Stomach (tissue), 19 donors: ENCODE measurements at places on chromosomes 7 and 10. TPM values are rescaled to one million over a fixed set of nuclear protein-coding genes. Genes with fewer than 3 reads are reported as not detected.

- no peaks in the 10 kb centered on the region for H3K36me3 ChIP-seq
- DNase-seq = no peak
- H3K4me3 ChIP-seq = no peak overlapping the region
- H3K27ac ChIP-seq = no peak overlapping the region
These were observed 62.3 kb upstream of the CTBP2 start for GRCh38 chr10:125222515-125223308.

GRCh38 chr10:7397049-7398035, 13.5 kb downstream of the SFMBT2 start:
- DNase-seq = no peak
- H3K36me3 ChIP-seq = no peaks in the 10 kb centered on the region
- no peak overlapping the region for H3K4me3 ChIP-seq
- no peaks in the 10 kb centered on the region for H3K27me3 ChIP-seq
- H3K4me1 ChIP-seq = peaks cover 34% of the 10 kb centered on the region

DNA sequence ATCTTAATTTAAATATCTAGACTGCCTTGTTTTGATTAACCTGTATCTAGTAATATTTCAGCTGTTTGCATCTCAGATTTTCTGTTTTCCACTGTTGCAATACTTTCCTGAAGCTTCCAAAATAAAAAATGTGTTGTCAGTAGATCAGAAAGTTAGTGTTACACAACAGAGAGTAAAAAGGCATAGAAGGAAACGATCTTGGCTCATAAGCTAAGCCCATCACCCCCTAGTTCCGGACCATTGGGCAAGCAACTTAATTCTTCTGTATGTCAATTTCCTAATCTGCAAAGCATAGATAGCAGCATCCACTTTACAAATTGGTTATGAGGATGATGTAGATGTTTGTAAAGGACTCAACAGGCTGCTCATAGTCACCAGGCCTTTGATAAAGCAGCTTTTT, 4.4 kb downstream of the PON3 start:
- no peaks in the 10 kb centered on the region for H3K36me3 ChIP-seq
- no peak overlapping the region for H3K27ac ChIP-seq
- no peaks in the 10 kb centered on the region for H3K27me3 ChIP-seq
- H3K4me1 ChIP-seq = peaks cover 7% of the 10 kb centered on the region
- no peak overlapping the region for H3K4me3 ChIP-seq
- no peak for DNase-seq

DNA sequence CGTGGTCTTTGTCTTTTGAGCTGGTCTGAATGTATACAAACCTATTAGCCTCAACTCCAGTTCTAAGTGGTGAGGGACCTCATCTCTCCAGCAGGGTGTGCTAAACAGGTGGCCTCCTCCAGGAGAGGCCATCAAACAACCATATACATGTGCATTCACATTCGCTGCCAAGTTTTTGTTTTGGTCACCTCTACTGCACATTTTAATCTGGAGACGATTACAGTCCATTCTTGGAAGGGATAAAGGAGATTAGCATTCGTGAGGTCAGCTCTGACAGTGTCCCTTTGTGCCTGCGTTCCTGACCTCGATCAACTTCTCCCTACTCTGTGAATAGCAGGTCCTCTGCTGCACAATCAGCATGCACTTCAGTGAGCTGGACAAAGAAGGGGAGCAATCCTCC, 60.8 kb downstream of the RHOBTB1 start:
- H3K4me1 ChIP-seq = no peaks in the 10 kb centered on the region
- peaks cover 62% of the 10 kb centered on the region for H3K36me3 ChIP-seq
- peak; percentile 34 for DNase-seq
- H3K27me3 ChIP-seq = no peaks in the 10 kb centered on the region
- no peak overlapping the region for H3K27ac ChIP-seq

GRCh38 chr7:98213888-98214810, 2.9 kb downstream of the BHLHA15 start:
- H3K27me3 ChIP-seq = peaks cover 22% of the 10 kb centered on the region
- peaks cover 17% of the 10 kb centered on the region for H3K4me1 ChIP-seq
- peaks cover 31% of the 10 kb centered on the region for H3K36me3 ChIP-seq
- H3K27ac ChIP-seq = peak overlapping the region; percentile 55
- peak overlapping the region; percentile 48 for H3K4me3 ChIP-seq

- no peaks in the 10 kb centered on the region for H3K27me3 ChIP-seq
- no peak overlapping the region for H3K4me3 ChIP-seq
- H3K27ac ChIP-seq = no peak overlapping the region
- no peaks in the 10 kb centered on the region for H3K4me1 ChIP-seq
These were observed 168.3 kb downstream of the MYOF start for GRCh38 chr10:93313798-93314197.

GRCh38 chr7:87581723-87582122, 19.0 kb downstream of the ABCB1 start:
- no peak overlapping the region for H3K27ac ChIP-seq
- no peak for DNase-seq
- H3K4me3 ChIP-seq = no peak overlapping the region
- no peaks in the 10 kb centered on the region for H3K4me1 ChIP-seq

DNA sequence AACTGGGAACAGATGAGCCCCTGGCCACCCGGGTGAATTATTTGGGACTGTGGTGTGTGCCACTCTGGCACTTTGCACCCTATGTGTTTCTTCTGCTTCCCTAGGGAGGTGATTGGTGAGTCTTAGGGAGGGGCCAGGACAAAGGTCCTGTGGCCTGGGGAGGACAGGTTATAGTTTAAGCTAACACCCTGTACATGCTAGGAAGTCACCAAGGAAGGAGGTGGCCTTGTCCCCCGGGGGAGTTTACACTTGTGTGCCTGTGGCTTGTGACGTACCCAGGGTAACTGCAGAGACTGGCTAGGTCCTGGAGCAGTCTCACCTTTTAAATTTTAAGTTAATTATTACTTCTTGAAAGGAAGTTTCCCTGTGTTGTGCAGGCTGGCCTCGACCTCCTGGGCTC, 196.2 kb downstream of the BAMBI start:
- no peak for DNase-seq
- no peaks in the 10 kb centered on the region for H3K36me3 ChIP-seq
- H3K27ac ChIP-seq = no peak overlapping the region

GRCh38 chr10:80596391-80597257, 58.9 kb downstream of the SH2D4B start:
- no peaks in the 10 kb centered on the region for H3K27me3 ChIP-seq
- peak; percentile 29 for DNase-seq
- no peak overlapping the region for H3K27ac ChIP-seq
- no peak overlapping the region for H3K4me3 ChIP-seq
- H3K36me3 ChIP-seq = no peaks in the 10 kb centered on the region

DNA sequence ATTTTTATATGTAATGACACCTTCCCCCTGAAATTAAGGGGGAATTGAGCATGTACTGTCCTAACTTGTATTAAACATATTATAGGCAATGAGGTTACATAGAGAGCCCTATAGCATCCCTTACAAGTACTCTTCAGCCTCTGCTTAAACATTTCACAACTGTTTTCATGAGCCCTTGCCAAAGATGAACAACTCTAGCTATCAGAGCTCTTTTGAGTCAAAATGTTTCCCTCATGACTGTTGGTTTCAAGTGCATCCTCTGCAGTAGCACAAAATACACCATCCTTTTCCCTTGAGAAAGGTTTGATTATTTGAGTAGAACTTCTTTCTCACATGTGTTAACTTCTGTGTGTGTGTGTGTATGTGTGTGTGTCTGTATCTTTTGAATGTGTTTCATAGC, 1157.6 kb upstream of the CELF2 start:
- H3K27me3 ChIP-seq = no peaks in the 10 kb centered on the region
- no peak overlapping the region for H3K27ac ChIP-seq
- H3K36me3 ChIP-seq = no peaks in the 10 kb centered on the region
- no peak overlapping the region for H3K4me3 ChIP-seq
- DNase-seq = no peak

DNA sequence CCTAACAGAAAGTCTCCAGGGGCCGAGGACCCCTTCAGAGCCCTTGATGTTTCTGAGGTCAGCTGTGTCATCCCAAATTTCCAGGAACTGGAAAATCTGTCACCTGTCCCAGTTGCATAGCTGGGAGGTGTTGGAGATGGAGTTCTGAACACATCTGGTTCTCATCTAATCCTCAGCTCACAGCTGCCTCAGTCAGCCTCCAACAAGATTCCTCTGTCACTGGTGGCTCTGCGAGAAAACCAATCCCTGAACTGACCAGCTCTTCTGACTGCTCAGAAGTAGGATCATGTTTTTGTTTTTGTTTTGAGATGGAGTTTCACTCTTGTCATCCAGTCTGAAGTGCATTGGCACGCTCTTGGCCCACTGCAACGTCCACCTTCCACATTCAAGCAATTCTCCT, 37.6 kb upstream of the MYL10 start:
- no peak overlapping the region for H3K27ac ChIP-seq
- DNase-seq = no peak
- H3K4me1 ChIP-seq = no peaks in the 10 kb centered on the region
- H3K4me3 ChIP-seq = no peak overlapping the region
- peaks cover 7% of the 10 kb centered on the region for H3K27me3 ChIP-seq
- no peaks in the 10 kb centered on the region for H3K36me3 ChIP-seq

DNA sequence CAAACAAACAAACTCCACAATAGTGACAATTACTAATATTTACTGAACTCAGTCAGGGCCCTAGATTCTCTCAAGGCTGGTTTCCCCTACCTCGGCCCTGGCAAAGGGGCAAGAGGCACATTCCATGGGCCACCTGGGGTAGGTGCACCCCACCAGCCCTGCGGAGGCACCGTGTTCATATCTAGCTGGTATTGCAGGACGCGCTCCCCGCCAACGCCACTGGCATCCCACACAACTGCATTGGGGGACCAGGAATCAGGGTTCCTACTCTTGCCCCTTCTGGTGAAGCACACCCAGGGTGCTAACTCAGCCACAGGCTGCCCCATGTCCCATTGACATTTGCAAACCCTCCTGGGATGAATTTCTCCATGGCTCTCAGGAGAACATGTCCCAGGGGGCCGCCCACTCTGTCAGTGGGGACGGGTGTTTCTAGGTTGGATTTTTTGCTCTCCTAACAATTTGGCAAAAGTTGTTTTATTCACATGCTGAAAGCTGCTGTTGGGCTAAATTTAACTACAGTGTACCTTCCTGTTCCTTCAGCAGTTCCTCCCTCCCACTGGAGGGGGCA, 76.7 kb downstream of the ZRANB1 start:
- DNase-seq = no peak
- peaks cover 9% of the 10 kb centered on the region for H3K36me3 ChIP-seq
- H3K27ac ChIP-seq = no peak overlapping the region
- no peaks in the 10 kb centered on the region for H3K27me3 ChIP-seq

GRCh38 chr10:88336334-88336733, 246.8 kb downstream of the RNLS start:
- DNase-seq = no peak
- no peaks in the 10 kb centered on the region for H3K36me3 ChIP-seq

- DNase-seq = peak; percentile 85
- no peak overlapping the region for H3K27ac ChIP-seq
- H3K27me3 ChIP-seq = no peaks in the 10 kb centered on the region
- no peak overlapping the region for H3K4me3 ChIP-seq
These were observed 81.2 kb upstream of the UCN3 start for GRCh38 chr10:5283305-5284158.

ABCB1 gene
- 10.6 TPM for total RNA-seq

C1GALT1 gene
- 50.9 TPM for total RNA-seq

SPDYE6 gene
- not detected for total RNA-seq

NCF1 gene
- total RNA-seq = 7.1 TPM

DGKB gene
- total RNA-seq = not detected

KIFBP gene
- total RNA-seq = 16.9 TPM

HPSE2 gene
- total RNA-seq = 1.2 TPM

ZNF248 gene
- total RNA-seq = 15.5 TPM
